ENCODE measurements at places on chromosomes 2 and 18.

GRCh38 chr2:14355102-14355501 is 277.4 kb upstream of the LRATD1 start:
- no peak for DNase-seq

- peak; percentile 97 for DNase-seq
These were observed 50.2 kb upstream of the PLB1 start for GRCh38 chr2:28445448-28446258.

DNA sequence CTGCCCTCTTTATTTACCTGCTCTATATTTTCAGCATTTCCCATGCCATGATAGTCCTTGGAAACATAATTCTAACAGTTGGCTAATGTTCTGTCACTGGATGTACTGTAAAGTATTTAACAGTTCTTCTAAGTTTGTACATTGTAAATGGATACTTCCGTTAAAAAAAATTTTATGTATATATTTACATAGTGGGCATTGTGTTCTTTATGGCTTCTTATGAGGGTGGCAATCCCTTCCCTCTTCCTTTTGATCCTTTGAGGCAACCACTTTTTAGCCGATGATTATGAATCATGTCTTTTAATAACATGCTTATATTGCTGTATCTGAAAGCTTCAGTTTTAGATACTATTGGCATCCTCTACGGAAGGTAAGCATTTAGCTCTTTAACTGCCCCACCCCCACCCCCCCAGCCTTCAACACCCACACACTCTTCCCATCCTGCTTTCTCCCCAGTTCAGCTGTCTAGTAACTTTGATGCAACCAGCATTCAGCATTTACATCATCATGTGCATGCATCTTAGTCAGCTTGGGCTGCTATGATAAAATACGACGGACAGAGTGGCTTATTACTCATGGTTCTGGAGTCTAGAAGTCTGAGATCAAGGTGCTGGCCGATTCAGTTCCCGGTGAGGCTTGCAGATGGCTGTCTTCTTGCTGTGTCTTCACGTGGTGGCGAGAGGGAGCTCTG is 21.0 kb upstream of the EDAR start:
- DNase-seq = peak; percentile 78

DNA sequence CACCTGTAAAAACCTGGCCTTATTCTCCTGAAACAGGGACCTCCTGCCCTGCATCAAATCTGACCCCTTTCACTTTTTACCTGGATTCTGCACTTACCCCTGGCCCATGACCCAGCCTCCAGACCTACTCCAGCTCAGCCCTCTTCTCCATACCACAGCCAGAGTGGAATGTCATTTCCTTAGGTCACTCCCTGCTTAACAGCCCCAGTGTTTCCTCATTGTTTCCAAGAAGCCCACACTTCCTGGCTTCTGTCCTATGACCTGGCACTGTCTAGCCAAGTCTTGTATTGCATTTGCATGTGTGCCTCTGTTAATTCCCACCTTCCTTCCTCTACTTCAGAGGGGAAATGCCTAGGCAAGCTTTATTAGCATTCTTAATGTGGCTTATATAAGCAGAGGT is 51.4 kb upstream of the TRIB2 start:
- DNase-seq = no peak

GRCh38 chr2:12597610-12598009 is 119.1 kb upstream of the TRIB2 start:
- DNase-seq = no peak

Data from ELR (cell line).